ENCODE measurements at places on chromosomes 11 and 22.
A peak's percentile ranks its signal among the peaks of the same experiment; 100 is the strongest.

- no peak for DNase-seq
Measured at GRCh38 chr11:120869516-120870011, 154.3 kb upstream of the TBCEL start.

GRCh38 chr11:78189851-78190250, 1.1 kb downstream of the USP35 start:
- no peak for DNase-seq

DNA sequence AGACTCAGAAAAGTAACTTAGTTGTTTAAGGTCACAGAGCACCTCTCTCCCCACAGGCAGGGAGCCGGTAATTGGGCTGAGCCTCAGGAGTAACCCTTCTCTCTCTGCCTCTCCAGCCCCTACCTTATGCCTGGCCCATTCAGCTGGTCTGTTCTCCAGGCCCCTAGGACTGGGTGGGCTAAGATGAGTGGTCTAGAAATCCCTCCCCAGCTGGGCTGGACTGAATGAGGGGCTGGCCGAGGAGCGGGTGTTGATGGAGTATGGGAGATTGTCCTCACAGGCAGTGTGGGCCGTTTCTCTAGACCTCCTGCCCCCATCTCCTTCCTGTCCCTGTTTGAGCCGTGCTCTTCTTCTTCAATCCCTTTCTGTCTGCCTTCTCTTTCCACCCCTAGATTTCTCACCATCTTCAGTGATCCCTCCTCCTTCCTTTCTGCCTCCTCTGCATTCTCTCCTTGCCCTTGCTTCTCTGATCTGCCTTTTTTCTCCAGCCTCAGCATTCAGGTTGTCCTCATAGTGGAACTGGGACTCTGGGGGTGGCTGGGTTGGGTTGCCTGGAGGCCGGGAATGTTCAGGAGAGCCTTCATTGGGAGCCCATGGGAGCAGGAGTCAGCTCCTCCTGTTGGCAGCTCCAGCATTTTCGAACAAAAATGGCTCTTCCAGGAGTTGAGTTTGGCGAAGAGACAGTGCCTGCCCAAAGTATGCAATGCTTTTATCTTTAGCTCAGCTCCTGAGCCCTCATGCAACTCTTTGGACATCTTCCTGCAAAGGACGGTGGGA, 7.6 kb downstream of the ST3GAL4 start:
- no peak for DNase-seq

DNA sequence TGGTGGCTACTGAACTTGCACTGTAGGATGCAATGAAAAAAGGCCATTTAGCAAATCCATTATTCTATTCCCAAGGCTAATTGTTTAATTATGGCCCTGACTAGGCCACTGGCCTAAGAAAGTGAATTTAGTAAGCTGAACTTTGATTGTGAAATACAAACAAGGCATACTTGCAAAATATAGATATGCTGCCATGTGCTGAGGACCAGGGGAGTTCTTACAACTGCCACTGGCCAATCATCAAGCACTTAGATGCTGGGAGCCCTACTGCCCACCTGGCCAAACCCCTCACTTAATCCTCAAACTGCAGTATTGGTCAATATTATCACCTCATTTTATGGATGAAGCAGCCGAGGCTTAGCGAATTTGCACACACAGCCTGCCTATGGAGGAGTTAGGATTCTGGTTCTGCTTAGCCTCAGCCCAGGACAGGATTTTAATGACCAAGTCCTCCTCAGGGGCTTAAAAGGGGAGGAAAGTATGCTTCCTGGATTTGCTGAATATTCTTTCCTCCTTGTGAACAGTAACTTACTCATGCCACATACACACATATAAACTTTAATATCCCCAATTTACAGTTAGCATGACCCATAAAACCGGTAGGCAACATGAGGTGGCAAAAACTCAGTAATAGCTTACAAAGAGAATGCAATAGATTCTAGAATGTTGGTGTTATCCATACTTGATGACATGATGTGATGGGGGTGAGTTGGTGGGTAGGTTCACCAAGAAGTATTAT, 39.3 kb downstream of the CD44 start:
- no peak for DNase-seq

- no peak for DNase-seq
Measured at GRCh38 chr11:124895471-124895971, 2.1 kb downstream of the ROBO4 start.

DNA sequence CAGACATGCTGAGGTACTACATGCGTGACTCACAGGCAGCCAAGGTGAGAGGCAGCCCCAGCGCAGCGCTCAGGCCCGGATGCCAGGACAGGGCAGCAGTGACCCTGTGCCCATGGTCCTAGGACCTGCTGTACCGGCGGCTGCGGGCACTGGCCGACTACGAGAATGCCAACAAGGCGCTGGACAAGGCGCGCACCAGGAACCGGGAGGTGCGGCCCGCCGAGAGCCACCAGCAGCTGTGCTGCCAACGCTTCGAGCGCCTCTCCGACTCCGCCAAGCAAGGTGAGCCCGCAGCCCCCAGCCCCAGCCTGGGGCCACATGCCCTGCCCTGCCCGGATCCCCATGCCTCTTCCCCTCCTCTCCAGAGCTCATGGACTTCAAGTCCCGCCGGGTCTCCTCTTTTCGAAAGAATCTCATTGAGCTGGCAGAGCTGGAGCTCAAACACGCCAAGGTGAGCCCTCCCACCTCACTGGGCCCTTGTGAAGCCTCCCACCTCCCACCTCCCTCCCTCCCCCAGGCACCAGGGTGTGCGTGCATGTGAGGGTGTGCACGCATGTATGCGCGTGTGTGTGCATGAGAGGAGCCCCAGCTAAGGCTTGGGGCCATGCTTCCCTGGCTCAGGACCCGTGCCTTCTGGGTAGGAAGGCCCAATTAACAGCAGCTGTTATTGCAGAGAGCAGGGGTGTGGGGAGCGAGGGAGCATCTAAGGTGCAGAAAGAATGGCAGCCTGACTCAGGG, 5.3 kb downstream of the CFL1 start:
- no peak for DNase-seq

DNA sequence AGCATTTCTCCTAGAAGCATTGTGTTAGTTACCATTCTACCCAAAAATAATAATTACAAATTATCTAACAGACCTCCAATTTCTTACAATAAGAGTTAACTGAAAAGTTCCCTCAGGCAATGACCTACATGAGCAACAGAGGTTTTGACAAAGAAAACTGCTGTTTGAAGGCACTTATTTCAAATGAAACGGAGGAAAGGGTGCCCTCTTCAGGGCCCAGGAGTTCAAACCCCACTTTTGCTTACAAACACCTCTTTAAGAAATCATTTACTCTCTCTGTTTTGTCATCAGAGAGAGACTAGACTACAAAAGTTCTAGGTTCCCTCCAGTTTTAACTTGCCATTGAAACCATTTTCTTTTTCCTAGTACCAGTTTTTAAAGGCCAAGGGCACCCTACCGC, 56.7 kb downstream of the AMBRA1 start:
- no peak for DNase-seq

- DNase-seq: no peak
Measured at GRCh38 chr11:77151804-77152509, 23.9 kb downstream of the MYO7A start.

DNA sequence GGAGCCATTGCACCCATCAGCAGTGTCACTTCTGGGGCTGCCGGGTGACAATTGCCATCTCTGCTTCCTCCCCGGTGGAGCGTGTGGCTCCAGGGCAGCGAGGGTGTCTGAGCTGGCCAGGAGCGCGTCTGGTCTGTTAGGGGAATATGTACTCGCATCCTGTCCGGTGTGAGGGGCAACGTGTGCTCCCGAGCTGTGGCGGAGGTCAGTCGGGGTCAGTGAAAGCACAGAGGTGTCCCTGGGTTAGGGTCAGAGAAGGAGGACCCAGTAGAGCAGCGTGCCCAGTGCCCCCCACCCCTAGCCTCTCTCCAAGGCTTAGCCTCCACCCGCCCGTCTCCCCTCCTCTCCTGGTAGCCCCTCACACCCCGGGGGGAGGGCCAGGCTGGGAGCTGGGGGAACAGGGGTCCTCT, 1.5 kb downstream of the CLCF1 start:
- DNase-seq: no peak

- peak; percentile 50 for DNase-seq
Measured at GRCh38 chr22:19745155-19746101, 15.2 kb upstream of the TBX1 start.

- DNase-seq: no peak
Measured at GRCh38 chr11:74905326-74905725, 43.6 kb downstream of the XRRA1 start.

GRCh38 chr11:131402040-131402439, 31.6 kb downstream of the NTM start:
- DNase-seq: no peak

DNA sequence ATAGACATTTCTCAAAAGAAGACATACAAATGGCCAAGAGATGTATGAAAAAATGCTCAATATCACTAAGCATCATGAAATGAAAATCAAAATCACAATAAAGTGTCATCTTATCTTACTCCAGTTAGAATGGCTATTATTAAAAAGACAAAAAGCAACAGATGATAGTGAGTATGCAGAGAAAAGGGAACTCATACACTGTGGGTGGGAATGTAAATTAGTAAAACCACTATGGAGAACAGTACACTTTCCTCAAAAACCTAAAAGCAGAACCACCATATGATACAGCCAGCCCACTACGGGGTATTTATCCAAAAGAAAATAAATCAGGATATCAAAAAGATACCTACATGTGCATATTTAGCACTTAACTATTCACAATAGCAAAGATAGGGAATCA, 700.0 kb upstream of the ANO5 start:
- DNase-seq: no peak

- no peak for DNase-seq
Measured at GRCh38 chr11:101618709-101619108, 34.9 kb upstream of the TRPC6 start.

DNA sequence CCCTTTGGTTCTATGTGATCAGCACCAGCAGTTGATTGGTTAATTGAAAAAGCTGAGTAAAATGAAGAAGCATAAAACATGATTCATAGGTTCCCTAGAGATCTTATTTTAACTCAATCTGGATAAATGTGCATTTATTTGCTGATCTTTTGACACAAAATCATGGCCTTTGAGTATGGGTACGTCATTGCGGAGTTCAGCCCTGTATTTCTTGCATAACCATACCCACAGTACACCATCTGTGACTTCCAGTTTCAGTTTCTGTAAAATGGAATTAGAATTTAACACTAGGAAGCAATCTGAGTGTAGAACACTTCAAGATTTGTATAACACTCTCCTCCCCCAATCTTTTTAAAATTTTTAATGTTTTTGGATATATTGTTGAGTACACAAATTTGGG, 358.2 kb downstream of the DDX10 start:
- no peak for DNase-seq

DNA sequence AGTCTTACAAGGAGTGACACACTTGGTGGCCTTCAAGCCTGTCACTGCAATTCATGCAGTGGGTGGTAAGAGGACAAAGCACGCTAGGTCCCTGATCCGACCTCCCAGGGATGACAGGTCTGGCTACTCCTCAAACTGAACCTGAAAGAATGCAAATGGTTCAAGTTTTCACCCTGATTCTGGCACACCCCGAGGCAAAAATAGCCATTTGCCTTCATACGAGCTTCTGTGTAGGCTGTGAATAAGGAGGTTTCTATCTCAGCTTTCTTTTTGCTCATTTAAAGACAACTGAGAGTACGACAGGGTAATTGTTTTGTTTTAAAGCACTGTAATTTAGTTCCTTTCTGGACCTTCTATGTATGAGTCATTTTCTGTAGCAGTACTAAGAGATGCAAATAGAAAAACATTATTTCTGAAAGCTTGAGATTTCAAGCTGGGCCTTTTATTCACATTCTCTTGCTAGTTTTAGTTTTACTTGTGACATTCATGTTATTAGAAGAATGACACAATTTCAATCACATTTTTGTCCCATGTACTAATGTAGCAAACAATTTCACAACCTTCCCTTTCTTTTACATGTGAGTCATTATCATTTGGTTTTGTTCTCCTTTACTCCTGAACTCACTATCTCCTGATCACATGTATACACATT, 56.6 kb upstream of the FDX1 start:
- DNase-seq: no peak

- no peak for DNase-seq
Measured at GRCh38 chr22:33578752-33579151, 341.5 kb downstream of the LARGE1 start.

- DNase-seq: no peak
Measured at GRCh38 chr11:119734788-119735187, 5.8 kb upstream of the NECTIN1 start.

GRCh38 chr11:45252877-45253276, 33.3 kb downstream of the SYT13 start:
- peak; percentile 13 for DNase-seq

GRCh38 chr11:83093634-83094033, 21.9 kb upstream of the RAB30 start:
- DNase-seq: no peak

GRCh38 chr11:444396-445144, 2.8 kb upstream of the ANO9 start:
- DNase-seq: peak; percentile 39

- no peak for DNase-seq
Measured at GRCh38 chr22:21606775-21607174, 23.0 kb downstream of the YDJC start.

DNA sequence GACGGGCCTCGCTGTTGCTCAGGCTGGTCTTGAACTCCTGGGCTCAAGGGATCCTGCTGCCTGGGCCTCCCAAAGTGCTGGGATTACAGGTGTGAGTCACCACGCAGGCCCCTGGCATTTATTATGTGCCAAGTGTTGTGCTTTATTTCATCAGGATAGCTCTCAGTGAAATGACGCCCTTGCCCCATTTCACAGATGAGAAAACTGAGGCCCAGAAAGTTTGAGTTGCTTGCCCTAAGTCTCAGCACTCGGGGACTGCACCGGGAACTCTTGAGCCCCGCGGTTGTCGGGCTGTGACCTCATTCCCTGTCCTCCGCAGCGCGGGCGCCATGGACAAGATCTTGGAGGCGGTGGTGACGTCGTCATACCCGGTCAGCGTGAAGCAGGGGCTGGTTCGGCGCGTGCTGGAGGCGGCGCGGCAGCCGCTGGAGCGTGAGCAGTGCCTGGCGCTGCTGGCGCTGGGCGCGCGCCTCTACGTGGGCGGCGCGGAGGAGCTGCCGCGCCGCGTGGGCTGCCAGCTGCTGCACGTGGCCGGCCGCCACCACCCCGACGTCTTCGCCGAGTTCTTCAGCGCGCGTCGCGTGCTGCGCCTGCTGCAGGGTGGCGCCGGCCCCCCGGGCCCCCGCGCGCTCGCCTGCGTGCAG, 7.3 kb downstream of the USP35 start:
- no peak for DNase-seq

DNA sequence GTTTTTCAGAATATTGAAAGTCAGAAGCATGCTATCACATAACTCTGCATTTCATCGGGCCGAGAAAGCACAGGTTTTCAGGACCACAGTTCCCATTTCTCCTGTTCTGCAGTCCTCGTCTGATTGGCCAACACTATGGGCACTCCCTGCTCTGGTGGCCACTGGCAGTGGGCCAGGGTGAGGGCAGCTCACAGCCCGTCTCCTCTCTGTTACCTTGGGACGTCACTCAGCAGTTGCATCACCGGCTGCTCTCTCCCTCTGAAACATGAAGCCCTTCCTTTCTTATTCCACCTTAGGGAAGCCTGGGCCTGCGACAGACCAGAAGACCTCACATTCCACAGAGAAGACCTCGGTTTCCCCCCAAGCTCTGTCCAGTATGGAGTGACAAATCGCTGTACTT, 11.4 kb upstream of the MICAL3 start:
- no peak for DNase-seq

- no peak for DNase-seq
Measured at GRCh38 chr22:44070029-44070428, 45.9 kb downstream of the PARVB start.
